ENCODE measurements at places on chromosomes 1 and 21. TPM values are rescaled to one million over a fixed set of nuclear protein-coding genes. Genes with fewer than 3 reads are reported as not detected.
A peak's percentile ranks its signal among the peaks of the same experiment; 100 is the strongest.

The C1QB gene
- not detected for total RNA-seq

GRCh38 chr1:42847111-42847595 is 740 bp downstream of the ZNF691 start:
- no peak for DNase-seq

GRCh38 chr1:194795917-194796593 is 1609.6 kb upstream of the B3GALT2 start:
- DNase-seq: no peak

DNA sequence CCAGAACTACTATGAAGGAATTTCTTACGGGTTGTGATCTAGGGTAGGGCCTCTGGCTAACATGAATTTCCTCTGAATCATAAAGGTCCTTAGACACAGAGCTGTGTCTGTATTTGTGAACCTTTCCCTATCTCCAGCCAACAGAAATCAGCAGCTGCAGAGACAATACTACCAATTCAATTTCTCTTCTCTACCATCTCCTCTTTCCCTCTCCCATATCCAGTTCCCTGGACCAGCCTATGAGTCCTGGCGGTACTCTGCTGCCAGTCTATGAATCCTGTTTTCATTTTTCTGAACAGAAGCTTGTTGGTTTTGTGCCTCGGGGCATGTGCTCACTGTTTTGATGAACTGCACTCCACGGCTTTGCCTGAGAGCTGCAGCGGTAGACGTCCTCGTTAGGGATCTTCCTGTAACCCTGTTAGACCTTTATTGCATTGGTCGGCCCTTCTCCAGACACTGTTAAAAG is 458.0 kb upstream of the VAMP3 start:
- DNase-seq: peak; percentile 44

DNA sequence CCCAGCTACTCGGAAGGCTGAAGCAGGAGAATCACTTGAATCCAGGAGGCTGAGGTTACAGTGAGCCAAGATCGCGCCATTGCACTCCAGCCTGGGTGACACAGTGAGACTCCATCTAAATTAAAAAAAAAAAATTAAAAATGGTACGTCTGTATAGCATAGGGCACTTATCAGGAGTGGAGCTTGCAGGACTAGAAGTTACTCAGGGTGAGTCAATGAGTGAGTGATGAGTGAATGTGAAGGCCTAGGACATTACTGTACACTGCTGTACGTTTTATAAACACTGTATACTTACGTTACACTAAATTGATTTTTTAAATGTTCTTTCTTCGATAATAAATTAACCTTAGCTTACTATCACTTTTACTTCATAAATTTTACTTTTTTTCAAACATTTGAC is 183.6 kb downstream of the NR5A2 start:
- peak; percentile 95 for DNase-seq

GRCh38 chr1:24102961-24103360 is 9.0 kb downstream of the MYOM3 start:
- DNase-seq: no peak

GRCh38 chr1:28950449-28950848 is 36.1 kb downstream of the EPB41 start:
- no peak for DNase-seq

Measured in IMR-90 (cell line).